ENCODE measurements at places on chromosomes 2 and 18.
A peak's percentile ranks its signal among the peaks of the same experiment; 100 is the strongest.

DNA sequence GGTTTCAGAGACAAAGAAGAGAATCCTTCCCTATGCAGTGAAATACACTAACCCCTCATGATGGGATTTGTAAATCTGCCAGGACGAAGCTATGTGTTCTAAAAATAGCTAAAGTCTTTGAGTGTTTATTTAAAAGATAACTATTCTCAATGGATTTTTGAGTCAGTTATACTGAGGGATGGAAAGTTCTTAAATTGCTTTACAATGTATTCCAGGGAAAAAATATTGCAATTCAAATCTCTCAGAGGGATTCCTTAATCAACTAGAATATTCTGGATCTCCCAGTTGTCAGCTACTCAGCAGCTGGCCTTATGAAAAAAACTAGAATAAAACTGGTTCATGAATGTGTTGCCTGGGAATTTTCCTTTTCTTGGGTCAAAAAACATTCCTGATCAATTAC, 312.4 kb downstream of the PLCL1 start:
- DNase-seq, result no peak

- no peak for DNase-seq
These were observed 163.7 kb upstream of the APCDD1 start for GRCh38 chr18:10290638-10291235.

- DNase-seq, result peak; percentile 37
These were observed 9.9 kb upstream of the IL1A start for GRCh38 chr2:112794131-112794733.

DNA sequence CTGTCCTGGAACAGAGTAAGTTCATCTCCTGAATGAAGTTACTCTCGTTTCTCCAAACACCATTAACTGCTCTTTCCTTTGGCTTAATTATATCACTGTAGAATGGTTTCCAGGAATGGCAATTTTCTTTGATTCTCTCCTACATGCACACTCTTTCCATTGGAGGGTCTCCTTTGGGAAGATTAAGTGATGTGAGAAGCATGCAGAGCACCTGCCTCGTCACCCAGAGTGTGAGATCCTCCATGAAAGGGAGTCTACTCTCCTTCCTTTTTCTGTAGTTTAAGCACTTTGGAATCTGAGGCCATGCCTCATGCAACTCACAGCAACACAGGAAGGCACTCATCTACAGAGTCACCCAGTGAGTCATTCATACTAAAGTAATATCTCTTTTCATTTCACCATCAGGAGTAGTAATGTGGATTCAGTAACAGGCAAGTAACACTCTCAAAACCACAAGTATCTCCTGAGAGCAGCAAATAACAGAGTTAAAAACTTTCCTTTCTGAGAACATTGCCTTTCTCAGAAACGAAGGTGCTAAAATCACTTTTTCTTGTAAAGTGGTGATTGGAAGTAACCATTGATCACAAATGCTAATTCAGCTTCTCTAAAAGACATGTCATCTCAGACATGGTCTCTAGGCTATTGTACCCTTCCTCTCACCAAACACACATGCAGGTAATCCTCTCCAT, 52.8 kb upstream of the IL1RL1 start:
- DNase-seq, result peak; percentile 56

GRCh38 chr18:56221195-56222065, 417.0 kb downstream of the TXNL1 start:
- no peak for DNase-seq

DNA sequence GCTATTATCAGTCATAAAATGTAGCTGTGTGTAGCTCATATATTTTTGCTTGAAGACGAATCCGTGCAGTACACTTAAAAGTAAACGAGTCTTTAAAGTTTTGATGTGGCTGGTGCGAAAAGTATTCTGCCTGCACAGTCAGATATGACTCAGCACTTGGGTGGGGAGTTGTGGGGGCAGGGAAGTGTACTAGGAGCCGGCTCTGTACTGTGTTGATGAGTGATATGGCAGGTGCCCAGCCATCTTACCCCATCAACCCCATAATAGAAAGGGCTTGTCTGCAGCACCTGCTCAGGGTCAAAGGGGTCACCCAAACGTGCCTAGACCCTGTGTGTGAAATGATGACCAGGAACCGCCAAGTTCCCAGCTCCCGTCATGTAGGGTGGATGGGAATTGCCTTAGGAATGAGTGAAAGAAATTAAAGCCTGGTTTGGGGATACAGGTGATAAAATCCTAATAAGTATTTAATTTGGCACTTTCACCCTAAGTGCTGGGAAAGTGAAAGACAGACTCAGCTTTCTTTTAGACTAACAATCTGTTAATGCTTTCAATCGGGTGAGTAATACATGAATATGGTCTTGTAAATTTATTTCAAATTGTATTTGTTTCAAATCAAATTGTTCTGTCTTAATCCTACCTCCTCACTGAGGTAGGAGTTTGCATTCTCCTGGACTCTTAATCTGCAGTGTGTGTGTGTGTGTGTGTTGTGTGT, 48.0 kb downstream of the BCL2L11 start:
- DNase-seq, result peak; percentile 82

DNA sequence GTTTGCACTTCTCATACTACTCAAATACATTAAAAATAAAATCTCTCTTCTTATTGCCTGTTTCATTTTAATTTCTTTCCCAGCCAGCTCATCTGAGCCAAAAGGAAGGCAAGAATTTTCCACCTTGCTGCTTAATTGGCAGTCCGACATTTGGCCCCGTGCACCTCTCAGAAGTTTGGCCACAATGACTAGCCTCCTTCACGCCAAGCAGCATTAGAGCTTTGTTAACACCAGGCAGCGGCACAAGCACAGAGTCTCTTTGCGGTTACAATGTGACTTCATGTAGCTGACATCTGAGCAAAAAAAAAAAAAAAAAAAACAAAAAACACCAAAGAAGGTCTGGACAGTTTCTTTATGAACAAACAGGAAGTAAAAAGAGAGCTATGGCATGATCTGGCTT, 248.9 kb downstream of the OSR1 start:
- DNase-seq, result no peak

DNA sequence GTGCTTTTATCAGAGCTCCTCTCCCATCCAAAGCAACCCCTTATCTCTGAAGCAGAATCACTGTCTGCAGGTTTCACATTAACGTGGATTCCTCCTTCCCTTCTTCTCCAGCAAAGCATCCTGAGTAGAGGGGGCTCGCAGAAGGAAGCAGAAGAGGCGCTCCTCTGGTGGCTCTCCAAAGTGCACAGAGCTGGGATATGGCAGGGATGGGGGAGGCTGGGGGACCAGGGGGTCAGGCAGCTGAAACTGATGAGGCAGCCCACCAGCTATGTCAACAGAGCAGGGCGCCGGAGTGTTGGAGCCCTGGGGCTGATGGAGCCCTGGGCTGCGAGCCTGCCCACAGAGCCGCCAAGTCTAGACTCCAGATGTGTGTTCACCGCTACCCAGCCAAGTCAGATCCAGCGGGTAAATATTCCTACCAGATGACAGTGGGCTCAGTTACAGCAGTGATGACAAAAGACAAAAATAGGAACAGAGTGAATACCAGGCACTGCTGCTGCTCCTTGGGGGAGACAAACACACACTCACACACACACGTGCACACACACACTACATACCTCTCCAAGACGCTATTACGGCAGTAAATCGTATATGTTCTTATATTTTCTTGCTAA, 678.3 kb upstream of the ID2 start:
- no peak for DNase-seq

DNA sequence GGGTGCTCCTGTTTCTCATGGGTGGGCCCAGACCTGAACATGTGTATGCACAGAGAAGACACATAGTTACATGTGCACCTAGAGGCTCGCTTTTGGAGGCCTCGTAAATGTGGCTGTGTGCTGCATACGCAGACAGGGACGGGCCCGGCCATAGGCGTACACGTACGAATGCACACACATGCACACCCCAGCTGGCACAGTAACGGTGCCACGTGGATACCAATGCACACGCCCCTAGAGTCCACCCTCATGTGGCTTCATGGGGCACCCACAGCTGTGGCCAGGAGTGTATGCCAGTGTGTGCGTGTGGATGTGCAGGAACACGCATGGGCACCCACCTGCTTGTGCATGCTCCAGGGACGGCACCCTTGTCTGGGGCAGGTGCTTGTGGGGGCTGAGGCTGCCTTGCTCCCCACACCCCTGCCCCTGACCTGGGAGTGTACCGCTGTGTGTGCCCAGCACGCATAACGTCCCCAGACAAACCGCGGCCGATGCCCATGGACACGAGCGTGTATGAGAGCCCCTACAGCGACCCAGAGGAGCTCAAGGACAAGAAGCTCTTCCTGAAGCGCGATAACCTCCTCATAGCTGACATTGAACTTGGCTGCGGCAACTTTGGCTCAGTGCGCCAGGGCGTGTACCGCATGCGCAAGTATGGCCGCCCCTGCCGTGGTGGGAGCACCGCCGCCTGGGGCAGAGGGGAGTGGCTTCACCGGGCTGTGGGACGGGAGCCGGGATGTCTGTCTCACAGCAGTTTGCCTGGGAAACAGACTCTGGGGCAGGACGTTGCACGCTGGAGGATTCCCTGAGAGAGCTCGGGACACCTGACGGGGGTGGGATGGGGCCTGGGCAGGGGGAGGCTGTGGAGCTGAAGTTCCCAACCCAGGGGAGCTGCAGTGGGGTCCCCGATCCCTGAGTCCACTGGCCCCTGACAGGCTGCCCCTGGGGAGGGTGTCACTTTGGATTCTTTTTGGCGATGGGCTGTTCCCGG, 21.0 kb downstream of the ZAP70 start:
- no peak for DNase-seq

Measured in activated T-cell treated with anti-CD3 and anti-CD28 coated beads, Interleukin-2, amount 50 U/mL, for 48 hours (primary cell).